CD8-positive, alpha-beta T cell (primary cell): ENCODE measurements at places on chromosomes 3 and 15.

GRCh38 chr3:127987309-127987995 lies 64.8 kb upstream of the SEC61A1 start:
- DNase-seq, result no peak

- no peak for DNase-seq
Measured at GRCh38 chr15:81087694-81088093, 46.4 kb upstream of the CFAP161 start.

DNA sequence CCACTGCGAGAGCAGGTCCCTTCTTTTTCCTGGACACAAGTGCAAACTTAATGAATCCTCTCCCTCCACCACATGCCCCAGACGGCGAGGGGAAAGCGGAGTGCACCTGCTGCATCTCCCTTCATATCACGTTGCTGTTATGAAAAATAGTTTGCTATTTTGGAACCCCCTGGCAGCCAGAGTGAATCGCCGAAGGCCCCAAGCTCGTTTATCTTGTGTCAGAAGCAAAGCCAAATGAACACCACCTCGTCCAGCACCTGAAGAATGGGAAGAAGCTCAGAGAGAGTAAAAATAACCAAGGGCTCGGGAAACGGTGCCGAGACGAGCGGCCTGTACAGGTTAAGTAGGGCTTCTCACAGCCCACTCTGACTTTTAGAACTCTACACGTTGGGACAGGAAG lies 394.6 kb upstream of the RORA start:
- no peak for DNase-seq

DNA sequence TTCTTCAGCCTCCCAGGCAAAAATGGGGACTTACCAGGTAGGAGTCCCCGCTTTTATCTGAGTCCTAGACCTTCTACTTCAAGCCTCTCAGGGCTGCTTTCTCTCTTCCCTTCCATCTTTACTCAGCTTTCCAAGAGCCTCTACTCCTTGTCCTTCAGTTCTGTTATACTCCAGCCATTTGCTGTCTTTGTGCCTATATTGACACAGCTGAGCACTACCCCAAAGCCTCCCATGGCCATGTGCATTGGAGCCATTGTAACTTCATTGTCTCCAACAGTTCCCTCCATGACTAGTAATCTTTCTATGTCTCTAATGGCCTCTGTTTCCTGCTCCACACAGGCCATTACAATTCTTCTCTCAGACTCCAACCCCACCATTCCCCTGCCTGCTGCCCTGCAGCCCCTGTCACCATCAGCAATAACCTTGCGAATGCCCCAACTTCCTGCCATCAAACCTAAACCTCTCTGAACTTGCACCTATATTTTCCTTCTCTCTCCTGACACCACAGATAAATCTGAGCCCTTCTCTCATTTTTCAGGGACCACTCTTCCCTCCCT lies 77.9 kb upstream of the ADPGK start:
- no peak for DNase-seq

DNA sequence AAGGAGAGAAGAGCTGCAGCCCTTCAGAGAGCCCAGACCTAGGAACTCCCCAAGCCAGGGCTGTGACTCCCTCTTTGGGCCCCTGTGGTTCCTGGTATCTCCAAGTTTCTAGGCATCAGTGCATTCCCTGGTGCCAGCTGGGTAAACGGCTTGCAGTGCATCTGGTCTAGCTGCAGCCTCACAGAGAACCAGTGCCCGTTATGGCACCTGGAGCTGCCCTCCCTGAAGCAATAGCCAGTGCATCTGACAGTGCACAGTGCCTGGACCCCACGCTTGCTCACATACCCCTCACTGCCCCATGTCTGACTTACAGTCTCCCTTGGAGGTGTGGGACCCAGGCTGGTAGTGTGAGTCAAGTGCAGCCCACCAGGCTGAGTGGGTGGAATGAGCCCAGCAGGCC lies 52.1 kb downstream of the LSAMP start:
- DNase-seq, result no peak

DNA sequence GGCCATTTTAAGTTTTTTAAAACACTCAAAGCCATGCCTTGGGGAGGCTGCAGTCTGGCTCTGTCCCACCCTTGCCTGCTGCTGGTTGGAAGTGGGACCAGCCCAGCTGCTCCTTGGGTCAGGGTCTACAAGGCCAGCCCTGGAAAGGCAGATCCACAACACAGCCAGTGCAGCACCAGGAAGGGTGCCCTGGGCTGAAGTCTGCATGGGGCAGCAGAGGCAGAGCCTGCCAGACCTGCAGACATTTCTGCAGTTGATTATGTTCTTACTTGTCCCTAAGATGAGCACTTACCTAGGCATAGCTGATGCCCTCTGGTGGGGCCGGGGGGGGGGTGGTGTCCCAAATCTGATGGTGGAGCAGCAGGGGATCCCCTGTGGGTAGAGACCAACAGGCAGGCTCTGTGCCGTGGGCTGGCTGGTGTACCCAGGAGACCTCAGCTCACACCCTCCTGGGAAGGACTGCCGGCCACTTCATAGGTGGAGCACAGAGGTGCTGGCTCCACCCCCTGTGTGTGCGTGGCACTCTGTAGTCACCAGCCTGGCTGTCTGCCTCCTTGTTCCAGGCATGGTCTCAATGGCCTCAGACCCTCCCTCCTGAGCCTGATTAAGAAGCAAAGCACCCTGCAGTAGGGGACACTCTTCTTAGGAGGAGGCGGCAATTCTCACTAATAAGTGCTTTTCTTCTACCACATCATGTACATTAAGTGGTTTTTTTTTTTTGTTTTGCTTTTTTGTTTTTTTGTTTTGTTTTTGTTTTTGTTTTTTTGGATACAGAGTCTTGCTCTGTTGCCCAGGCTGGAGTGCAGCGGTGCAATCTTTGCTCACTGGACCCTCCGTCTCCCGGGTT lies 97.4 kb upstream of the KLF13 start:
- peak; percentile 19 for DNase-seq

GRCh38 chr3:126857928-126858327 lies 125.0 kb upstream of the PLXNA1 start:
- DNase-seq, result no peak

DNA sequence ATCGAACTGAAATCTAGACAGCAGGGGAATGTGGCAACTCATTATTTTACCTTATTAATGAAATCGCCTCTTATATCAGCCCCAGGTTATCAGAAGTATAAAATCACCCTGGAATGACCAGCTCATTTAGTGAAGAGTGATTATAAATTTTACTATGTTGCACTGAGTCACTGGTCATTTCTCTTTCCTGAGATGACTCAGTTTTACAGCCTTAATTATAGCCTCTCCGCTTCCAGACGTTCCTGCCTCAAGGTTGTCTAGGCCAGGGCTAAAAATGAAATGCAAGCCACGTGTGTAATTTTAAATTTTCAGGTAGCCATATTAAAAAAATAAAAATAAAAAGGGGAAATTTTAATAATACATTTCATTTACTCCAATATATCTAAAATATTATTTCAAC lies 33.3 kb downstream of the DET1 start:
- no peak for DNase-seq

DNA sequence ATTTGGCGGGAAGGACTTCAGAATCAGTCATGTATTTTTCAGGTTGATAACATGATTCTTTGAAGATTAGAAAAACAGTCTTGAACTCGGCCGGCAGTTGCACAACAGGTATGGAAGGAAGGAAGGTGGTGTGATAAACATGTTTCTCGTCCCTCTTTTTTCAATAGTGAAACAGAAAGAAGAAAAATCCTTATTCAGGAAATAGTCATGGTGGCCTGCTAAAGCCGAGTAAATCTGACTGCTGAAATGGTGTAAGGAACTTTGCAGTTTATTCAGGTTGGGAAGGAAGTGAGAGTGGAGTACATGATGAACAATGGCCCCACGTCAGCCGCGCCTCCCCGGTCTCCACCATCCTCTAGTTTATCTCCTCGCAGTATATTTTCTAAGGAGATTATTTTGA lies 6.7 kb downstream of the RASGRP1 start:
- no peak for DNase-seq

GRCh38 chr3:152051501-152052404 lies 178.3 kb downstream of the SUCNR1 start:
- no peak for DNase-seq

GRCh38 chr15:46652266-46652665 lies 1017.4 kb downstream of the SQOR start:
- no peak for DNase-seq

GRCh38 chr3:86245360-86245759 lies 745.6 kb downstream of the VGLL3 start:
- DNase-seq, result no peak

DNA sequence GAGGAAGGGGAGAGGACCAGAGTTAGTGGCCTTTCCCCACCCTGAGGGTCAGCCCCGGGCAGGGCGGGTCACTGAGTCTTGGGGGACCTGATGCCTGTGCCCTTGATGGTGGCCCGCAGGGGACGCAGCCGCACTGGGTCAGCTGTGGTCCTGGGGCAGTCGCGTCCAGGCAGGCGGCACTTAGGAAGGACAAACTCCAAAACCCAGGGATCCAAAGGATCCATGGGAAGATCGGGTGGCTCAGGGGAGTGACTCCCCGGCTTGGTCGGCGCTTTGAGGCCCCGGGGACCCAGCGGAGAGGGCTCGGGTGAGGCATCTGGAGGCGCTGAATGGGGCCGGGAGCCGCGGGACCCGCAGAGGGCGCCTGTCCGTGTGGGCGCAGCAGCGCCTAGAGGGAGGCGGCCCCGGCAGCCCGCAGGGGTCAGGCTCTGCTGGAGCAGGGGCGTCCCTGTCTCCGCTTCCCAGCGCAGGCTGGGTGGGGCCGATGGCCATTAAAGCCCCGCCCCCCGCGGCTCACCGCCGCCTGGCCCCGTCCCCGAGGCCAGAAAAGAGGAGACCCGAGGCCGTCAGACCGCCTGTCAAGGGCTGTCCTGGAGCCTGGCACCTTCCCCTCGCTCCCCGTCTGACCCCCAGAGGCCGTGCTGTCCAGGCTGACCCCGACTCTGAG lies 17.5 kb downstream of the CIDEC start:
- peak; percentile 10 for DNase-seq

DNA sequence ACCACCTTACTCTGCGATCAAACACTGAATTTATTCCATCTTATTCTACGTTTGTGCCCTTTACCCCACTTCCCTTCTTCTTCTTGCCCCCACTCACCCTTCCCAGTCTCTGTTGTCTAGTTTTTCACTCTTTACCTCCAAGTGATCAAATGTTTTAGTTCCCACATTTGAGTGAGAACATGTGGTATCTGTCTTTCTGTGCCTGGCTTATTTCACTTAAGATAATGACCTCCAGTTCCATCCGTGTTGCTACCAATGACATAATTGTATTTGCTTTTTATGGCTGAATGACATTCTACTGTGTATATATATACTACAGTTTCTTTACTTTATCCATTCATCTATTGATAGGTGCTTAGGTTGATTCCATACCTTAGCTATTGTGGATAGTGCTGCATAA lies 78.8 kb downstream of the PDCD6IP start:
- no peak for DNase-seq

DNA sequence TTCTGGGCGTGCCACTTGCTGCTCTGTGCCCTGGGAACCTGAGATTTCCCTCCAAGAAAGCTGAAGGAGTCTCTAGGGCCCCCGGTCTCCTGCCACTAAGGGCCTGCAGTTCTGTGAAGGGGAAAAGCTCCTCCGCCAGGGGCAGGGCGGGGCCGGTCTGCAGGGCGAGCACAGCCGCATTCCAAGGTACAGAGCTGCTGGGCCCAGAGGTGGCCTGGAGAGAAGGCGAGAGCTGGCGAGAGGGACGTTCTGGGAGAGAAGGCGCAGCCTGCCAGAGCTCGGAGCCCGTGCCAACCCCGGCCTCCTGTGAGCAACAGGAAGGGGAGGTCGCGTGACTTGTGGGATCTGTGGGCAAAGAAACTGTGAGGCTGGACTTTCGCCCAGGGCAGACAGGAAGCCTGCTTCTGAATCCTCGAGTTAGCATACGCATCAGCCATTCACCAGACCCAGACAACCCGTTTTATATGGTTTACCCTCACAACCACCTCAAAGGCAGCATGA lies 500.4 kb downstream of the SHQ1 start:
- DNase-seq, result no peak

DNA sequence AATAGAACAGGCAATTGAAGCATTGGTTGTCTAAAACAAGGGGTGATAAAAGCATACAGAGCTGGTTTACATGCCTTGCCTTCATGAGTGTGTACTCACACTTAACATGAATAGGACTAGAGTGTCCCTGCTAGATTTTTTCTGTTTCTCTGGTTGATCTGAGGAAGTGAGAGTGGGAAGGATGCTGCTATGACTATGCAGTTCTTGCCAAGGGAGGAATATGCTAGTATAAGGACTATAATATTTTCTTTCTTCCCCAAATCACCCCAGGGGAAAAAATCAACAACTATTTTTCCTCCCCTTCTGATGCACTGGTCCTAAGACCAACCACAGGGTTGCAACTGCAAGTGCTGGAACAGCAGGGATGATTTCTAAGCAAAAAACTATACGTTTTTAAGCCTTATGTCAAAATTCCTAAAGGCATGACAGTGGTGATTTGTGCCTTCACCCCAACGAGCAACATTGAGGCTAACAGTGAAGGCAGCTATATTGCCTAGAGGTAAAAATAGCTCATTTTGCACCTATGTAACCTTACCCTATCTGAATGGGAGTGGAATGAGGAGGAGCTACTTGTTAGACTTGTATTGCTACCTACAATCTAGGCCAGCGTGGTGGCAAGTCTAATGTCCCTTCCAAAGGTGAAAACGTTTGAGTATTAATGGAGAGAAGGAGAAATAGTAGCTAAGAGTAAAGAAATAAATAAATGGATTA lies 33.5 kb upstream of the USP8 start:
- DNase-seq, result no peak

- no peak for DNase-seq
Measured at GRCh38 chr3:37283011-37283410, 108.6 kb upstream of the LRRFIP2 start.

GRCh38 chr15:45666119-45666875 lies 31.5 kb downstream of the SQOR start:
- no peak for DNase-seq

- no peak for DNase-seq
Measured at GRCh38 chr3:76063019-76063418, 277.7 kb upstream of the ZNF717 start.
